ENCODE measurements at places on chromosomes 7 and 10. TPM values are rescaled to one million over a fixed set of nuclear protein-coding genes. Genes with fewer than 3 reads are reported as not detected.
A peak's percentile ranks its signal among the peaks of the same experiment; 100 is the strongest.

Gene GJC3
- total RNA-seq = 0.36 TPM

DNA sequence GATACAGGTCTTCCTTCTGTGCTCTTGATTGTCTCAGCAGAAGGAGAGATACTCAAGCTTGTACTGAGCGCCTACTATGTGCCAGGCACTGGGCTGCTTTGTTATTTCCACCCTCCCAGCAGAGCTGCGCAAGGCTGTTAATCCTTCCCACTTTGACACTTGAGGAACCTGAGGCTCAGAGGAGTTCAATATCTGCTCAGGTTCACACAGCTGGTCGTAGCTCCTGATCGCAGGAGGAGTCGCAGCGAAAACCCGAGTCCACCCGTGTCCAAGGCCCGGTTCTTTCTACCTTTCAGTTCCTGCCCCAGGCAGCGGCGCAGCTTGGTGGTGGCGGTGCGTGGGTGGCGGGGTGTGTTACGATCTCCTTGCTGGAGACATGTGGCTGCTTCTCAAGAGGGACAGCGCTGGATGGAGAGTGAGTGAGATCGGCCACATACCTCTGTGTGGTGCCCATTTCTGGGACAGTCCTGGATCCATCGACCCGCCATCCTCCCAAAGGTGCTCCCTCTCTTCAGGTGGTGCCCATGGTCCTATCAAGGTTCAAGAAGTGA lies 26.5 kb upstream of the SAMD8 start:
- peaks cover 10% of the 10 kb centered on the region for H3K4me1 ChIP-seq
- DNase-seq = no peak
- H3K27ac ChIP-seq = no peak overlapping the region
- no peaks in the 10 kb centered on the region for H3K36me3 ChIP-seq
- no peaks in the 10 kb centered on the region for H3K27me3 ChIP-seq

DNA sequence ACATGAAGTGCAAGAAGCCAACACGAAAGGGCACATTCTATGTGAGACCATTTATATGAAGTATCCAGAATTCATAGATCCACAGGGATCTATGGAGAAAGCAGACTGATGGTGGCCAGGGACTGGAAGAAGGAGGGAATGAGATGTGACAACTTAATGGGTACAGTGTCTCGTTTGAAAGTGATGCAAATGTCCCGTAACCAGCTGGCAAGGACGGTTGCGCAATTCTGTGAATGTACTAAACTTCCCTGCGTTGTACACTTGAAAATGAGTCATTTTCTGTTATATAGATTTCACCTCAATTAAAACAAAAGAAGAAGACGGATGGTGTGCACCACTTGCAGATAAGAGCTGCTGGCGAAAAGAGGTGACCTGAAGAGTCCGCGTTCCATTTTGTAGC lies 861.1 kb downstream of the TYW1 start:
- no peaks in the 10 kb centered on the region for H3K36me3 ChIP-seq
- no peaks in the 10 kb centered on the region for H3K27me3 ChIP-seq
- DNase-seq = no peak
- no peak overlapping the region for H3K4me3 ChIP-seq

- H3K4me3 ChIP-seq = peak within 1 kb of the TSS; percentile 29
- H3K27ac ChIP-seq = no peak within 1 kb of the TSS
- H3K36me3 ChIP-seq = no peaks in the 10 kb centered on the region
- H3K4me1 ChIP-seq = peaks cover 23% of the 10 kb centered on the region
- H3K27me3 ChIP-seq = peaks cover 62% of the 10 kb centered on the region
- DNase-seq = peak; percentile 8
These were observed at the start of gene ADRB1 for GRCh38 chr10:114043532-114044246. Gene ADRB1, plus strand, starts transcription at chr10:114043866. Its CDS starts 267 bp downstream, at chr10:114044133.

DNA sequence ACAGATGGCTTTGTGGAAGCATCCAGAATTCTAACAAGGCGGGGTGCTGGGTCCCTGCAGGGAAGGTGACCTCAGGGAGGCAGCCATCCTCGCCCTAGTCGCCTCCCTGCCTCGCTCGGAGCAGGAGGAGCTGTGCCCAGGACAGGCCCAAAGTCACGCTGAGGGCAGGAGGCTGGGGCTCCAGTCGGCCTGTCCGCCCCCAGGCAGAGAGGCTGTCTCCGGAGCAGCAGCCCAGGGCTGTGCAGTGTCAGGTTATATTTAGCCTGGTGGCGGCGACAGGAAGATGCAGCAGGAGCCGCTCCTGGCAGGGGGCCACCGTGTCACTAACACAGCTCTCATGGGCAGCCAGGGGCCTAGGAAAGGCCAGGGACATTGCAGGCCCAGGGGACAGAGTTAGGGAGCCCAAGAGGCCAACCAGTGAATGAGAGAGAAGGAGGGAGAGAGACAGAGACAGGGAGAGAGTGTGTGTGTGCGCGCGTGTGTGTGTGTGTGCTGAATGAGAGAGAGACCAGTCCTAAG lies 13.5 kb downstream of the KCNH2 start:
- no peak for DNase-seq
- H3K4me1 ChIP-seq = peaks cover 25% of the 10 kb centered on the region
- no peak overlapping the region for H3K27ac ChIP-seq
- H3K4me3 ChIP-seq = no peak overlapping the region
